ENCODE measurements at places on chromosomes 12 and 14.
A peak's percentile ranks its signal among the peaks of the same experiment; 100 is the strongest.

- no peak for DNase-seq
Measured at GRCh38 chr12:64081008-64081404, 141.1 kb downstream of the KICS2 start.

GRCh38 chr12:3117591-3118015 is 40.4 kb downstream of the TSPAN9 start:
- DNase-seq = no peak

DNA sequence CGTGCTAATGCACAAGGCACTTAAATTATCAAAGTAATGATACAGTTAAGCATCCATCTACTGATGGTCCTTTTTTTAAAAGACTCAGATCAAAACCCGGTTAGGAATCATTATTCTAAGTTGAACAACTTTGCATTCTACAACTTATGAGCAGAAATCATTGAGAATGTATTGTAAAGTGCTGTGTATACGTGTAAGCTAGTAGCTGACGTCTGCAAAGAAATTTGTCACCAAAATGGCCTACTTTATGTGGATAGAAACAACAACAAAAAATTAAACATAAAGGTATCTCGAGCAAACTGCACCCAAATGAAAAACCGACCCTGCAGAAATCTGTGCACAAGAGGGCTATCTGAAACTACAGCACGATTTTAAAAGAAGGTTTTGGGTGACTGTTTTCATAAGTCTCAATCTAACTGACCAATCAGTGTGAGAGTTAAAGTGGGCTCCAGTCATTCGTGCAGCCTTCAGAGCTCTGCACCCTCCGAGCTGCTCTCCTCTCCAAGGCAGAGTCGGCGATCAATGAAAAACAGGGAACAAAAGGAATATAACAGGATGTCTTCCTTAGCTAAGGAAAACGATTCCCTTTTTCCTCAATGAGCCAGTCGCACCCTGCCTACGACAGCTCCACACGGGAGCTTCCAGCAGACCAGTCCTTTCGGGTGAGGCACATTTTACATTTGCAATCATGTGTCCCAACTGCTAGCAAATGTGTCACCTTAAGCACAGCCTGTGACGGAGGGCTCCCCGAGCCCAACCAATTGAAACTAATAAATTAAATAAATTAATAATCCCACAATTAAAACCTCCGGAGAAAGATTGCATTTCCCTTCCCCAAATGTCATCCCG is 200.7 kb upstream of the FOXN3 start:
- DNase-seq = peak; percentile 31

GRCh38 chr14:24137529-24138395 is 1.8 kb downstream of the PSME1 start:
- no peak for DNase-seq

- DNase-seq = no peak
Measured at GRCh38 chr12:83801972-83802371, 1110.6 kb downstream of the SLC6A15 start.

- DNase-seq = no peak
Measured at GRCh38 chr12:42791399-42791798, 201.9 kb upstream of the PRICKLE1 start.

- no peak for DNase-seq
Measured at GRCh38 chr12:67754933-67755697, 106.6 kb downstream of the DYRK2 start.

DNA sequence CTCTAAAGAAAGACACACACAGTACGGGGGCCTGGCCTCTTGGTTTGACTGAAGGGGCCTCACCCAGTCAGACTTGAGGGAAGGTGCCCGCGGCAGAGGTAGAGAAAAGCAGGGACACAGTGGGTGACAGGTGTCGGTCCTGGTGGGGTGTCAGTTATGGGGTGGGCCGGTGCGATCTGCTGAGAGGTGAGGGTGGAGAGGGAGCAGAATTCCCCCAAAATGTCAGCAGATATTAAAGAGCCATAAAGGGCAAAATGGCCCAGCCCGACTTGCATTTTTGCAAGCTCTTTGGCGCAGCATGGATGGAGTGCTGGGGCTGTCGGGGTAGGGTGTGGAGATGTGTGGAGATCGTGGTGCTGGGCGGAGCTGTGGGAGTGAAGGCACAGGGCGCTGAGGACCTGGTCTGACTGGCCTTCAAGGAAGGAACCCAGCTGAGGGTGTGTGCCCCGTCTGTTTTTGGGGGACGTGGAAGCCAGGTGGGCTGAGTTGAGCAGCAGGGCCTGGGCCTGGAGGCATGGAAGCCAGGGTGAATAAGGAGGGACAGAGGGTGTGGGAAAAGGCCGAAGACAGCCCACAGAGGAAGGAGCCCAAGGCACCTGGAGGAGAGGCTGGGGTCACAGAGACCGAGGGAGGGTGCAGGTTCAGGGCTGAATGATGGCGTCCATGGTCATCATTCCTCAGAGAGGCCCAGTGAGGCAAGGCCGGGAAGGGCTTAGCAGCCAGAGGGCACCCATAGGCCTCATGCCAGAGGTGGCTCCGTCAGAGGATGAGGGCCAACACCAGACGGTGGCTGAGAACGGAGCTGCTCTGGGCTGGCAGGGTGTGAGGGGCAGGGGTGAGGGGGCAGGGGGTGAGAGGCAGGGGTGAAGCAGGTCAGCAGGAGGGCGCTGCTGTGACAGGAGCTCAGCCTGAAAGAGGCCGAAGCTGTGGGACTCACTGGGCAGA is 48.2 kb upstream of the DYNC1H1 start:
- no peak for DNase-seq

GRCh38 chr12:80848858-80849257 is 88.9 kb downstream of the LIN7A start:
- no peak for DNase-seq

GRCh38 chr14:69657950-69658355 is 46.6 kb downstream of the SUSD6 start:
- DNase-seq = peak; percentile 53

GRCh38 chr12:118206107-118206412 is 70.1 kb downstream of the PEBP1 start:
- DNase-seq = no peak

Measured in NCI-H82 (cell line).